Activated CD4-positive, alpha-beta memory T cell treated with anti-CD3 and anti-CD28 coated beads, Interleukin-2, amount 10 ng/mL, durations not matched to agents 7 days and 5 days (primary cell): ENCODE measurements at places on chromosomes 11 and 22. TPM values are rescaled to one million over a fixed set of nuclear protein-coding genes. Genes with fewer than 3 reads are reported as not detected.

- no peaks in the 10 kb centered on the region for H3K36me3 ChIP-seq
- H3K4me3 ChIP-seq = no peak overlapping the region
- H3K27me3 ChIP-seq = no peaks in the 10 kb centered on the region
Measured at GRCh38 chr11:92707173-92707619, 262.3 kb upstream of the MTNR1B start.

GRCh38 chr11:122697636-122698167 is 42.2 kb downstream of the UBASH3B start:
- no peaks in the 10 kb centered on the region for H3K27me3 ChIP-seq
- H3K4me1 ChIP-seq = peaks cover 52% of the 10 kb centered on the region
- H3K4me3 ChIP-seq = peak overlapping the region; percentile 46

DNA sequence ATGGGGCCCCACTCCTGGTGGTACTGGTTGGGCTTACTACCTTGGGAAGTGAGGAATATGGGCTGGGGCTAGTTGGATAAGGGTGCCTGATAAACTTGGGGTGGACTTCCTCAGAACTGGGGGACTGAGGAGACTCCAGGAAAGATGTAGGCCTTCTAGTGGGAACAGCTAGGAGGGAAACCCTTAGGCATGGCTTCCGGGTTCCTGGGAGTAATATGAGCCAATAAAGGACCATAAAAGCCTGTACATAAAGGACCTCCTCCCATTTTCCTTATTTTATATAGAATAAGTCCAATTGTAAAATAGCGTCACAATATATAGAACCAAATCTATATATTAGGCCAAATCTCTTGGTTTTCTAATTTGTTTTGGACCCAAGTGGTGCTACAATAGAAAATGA is 18.4 kb upstream of the RNASEH2C start:
- peaks cover 3% of the 10 kb centered on the region for H3K36me3 ChIP-seq
- no peak for DNase-seq
- peaks cover 31% of the 10 kb centered on the region for H3K27me3 ChIP-seq
- H3K4me1 ChIP-seq = no peaks in the 10 kb centered on the region
- no peak overlapping the region for H3K27ac ChIP-seq

DNA sequence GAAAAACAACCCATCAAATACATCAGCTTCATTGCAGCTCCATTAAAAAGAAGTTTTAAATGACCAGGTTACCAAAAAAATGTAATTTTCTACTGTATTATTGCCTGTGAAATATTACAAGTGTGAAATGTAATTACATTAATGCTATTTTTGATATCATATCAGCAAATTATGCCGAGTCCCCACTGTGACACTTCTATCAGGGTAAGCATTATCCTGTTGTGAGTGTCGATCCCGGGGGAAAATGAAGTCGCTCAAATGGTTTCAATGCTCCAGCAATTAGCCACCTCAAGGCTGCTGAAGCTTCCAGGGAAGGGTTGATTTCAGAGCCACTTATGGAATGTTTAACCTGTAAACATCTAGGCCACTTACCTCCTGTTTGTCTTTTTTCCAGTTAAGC is 70.4 kb downstream of the RCN1 start:
- peaks cover 24% of the 10 kb centered on the region for H3K27me3 ChIP-seq
- DNase-seq = no peak
- H3K27ac ChIP-seq = no peak overlapping the region
- H3K4me1 ChIP-seq = no peaks in the 10 kb centered on the region
- H3K4me3 ChIP-seq = no peak overlapping the region
- no peaks in the 10 kb centered on the region for H3K36me3 ChIP-seq

Gene LRRC74B
- total RNA-seq = not detected

DNA sequence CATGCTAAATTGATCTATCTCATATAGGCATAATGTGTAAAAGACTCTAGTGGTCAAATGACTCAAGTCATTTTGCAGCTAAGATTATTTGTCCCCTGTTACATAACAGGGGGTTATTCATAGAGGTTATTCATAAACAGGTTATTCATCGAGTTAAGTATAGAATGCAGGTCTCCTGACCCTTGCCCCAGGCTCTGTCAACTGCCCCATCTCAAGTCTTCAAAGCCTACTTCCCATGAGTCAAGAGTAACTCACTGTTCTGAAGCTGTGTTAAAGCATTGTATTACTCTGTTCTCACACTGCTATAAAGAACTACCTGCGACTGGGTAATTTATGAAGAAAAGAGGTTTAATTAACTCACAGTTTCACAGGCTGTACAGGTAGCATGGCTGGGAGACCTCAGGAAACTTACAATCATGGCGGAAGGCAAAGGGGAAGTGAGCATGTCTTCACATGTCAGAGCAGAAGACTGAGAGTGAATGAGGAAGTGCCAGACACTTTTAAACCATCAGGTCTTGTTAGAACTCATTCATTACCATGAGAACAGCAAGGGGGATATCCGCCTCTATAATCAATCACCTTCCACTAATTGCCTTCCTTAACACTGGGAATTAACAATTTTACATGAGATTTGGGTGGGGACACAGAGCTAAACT is 226.2 kb upstream of the BLID start:
- no peaks in the 10 kb centered on the region for H3K36me3 ChIP-seq
- no peak for DNase-seq
- H3K27me3 ChIP-seq = no peaks in the 10 kb centered on the region
- H3K27ac ChIP-seq = no peak overlapping the region
